ENCODE measurements at places on chromosomes 16 and 17.
A peak's percentile ranks its signal among the peaks of the same experiment; 100 is the strongest.

DNA sequence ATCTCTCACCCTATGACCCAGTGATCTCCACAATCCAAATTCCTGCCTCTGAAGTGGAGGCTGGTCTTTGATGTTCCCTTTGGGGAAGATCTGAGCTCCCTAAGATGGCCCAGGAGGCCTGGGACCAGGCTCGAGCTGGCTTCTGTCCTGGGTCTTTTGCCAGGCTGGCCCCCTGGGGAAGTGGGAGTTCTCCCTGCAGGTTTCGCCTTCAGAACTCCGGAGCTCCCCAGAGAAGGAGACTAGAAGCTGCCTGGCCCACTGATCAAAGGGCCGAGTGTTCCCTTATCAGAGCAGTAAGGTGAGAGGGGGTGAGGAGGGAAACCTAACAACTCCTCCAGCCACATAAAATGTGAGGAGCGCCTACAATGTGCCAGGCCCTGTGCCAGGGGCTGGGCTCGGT lies 147.1 kb downstream of the IRF8 start:
- DNase-seq, result no peak

DNA sequence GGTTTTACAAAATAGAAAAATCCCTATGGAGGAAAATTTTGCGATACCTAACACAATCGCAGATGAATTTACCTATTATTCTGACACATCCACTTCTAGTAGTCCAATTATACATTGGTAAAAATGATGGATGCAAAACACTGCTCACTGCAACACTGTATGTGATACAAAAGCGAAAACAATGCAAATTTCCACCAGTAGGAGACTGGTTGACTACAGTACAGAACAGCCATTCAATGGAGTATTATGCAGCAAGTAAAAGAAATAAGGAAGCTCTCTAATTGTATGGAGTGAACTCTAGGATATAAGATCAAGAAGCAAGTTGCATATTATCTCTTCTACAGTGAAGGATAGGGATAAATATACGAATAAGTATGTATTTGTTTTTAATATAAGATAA lies 48.5 kb downstream of the SETD6 start:
- DNase-seq, result no peak

DNA sequence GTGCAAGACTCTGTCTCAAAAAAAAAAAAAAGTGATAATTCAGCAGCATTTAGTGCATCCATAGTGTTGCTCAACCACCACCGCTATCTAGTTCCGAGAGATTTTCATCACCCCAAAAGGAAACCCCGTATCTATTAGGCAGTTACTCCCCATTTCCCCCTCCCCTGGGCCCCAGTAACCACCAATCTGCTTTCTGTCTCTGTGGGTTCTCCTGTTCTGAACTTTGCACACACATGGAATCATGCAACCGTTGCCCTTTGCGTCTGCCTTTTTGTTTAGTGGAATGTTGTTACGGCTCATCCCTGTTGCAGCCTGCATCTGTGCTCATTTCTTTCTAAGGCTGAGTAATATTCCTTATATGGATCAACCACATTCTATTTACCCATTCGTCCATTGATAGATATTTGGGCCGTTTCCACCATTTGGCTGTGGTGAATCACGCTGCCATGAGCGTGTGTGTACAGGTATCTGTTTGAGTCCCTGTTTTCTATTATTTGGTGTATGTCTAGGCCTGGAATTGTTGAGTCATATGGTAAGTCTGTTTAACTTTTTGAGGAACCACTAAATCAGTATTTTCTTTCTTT lies 8.7 kb upstream of the SYNGR2 start:
- peak; percentile 60 for DNase-seq

- DNase-seq, result no peak
Measured at GRCh38 chr17:50836826-50837225, 1.4 kb downstream of the WFIKKN2 start.

GRCh38 chr17:15236281-15237105 lies 28.6 kb downstream of the PMP22 start:
- no peak for DNase-seq

DNA sequence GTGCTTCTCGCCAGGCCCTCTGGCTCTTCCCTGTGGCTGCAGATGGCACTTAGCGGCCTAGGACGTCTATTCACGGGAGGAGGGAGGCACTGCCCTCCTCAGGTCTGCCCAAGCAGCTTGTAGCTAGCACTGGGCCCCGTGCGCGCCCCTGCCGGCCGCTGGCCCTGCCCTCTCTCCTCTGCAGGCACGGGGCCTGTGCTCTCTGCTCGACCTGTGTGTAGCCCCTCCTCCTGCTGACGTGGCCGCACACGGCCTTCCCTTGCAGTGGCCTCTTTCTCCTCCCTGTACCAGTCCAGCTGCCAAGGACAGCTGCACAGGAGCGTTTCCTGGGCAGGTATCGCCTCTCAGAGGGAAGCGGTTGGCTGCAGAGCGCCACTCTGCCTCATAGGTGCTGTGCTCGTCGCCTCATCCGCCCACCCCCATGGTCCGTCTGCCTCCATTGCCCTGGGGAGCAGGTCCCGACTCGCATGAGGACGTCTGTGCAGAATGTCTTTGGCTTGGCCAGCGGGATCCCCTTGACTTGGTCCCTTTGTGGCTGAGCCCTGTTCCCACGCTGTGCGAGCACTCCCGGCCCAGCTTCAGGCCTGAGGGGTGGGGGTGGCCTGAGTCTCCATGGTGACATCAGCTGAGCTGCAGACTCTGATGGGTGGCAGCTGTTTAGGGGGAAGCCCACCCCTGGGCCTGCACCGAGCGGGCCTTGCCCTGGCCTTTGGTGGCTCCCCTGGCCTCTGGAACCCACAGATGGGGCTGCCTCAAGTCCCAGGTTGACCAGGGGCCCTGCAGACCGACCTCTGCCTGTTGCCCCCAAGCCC lies 34.6 kb downstream of the TSC2 start:
- DNase-seq, result no peak

- DNase-seq, result no peak
Measured at GRCh38 chr16:78117391-78117790, 17.9 kb downstream of the WWOX start.

DNA sequence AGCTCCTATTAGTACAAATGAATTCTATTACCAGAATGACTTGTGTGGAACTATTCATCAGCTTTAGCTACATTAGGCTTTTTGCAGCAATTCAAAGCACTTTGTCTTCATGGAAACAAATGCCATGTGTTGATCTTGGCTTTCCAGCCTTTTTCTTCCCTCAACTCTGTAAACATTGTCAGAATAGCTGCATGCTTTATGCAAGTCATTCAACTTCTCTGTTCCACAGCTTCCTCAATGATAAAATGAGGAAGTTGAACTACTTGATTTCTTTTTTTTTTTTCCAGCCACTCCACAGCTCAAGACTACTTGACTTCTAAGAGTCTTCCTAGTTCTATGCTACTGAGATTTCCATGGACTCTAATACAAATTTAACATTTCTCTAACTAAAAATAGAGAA lies 41.1 kb downstream of the KIAA0753 start:
- no peak for DNase-seq

DNA sequence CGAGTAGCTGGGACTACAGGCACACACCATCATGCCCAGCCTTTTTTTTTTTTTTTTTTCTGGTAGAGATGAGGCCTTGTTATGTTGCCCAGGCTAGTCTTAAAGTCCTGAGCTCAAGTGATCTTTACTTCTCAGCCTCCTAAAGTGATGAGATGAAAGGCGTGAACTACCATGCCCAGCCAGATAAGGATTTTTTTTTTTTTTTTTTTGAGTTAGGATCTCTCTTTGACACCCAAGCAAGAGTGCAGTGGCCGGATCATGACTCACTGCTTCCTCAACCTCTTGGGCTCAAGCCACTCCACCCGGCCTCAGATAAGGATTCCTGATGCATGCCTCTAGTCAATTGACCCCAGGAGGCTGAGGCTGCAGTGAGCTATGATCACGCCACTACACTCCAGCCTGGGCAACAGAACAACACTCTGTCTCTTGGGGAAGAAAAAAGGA lies 11.2 kb upstream of the PLEKHG4 start:
- no peak for DNase-seq

DNA sequence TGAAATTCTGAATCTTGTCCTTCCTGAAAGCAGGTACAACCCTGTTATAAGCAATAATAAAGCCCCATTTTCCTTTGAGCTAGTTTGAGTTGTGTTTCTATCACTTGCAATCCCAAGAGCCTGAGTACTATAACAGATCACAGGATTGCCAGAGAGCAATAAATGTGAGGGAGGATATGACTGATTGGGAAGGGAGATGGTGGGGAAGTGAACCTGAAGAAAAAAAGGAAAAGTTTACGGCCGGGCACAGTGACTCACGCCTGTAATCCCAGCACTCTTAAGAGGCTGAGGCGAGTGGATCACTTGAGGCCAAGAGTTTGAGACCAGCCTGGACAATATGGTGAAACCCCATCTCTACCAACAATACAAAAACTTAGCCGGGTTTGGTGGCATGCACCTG lies 80.4 kb downstream of the COX10 start:
- no peak for DNase-seq

DNA sequence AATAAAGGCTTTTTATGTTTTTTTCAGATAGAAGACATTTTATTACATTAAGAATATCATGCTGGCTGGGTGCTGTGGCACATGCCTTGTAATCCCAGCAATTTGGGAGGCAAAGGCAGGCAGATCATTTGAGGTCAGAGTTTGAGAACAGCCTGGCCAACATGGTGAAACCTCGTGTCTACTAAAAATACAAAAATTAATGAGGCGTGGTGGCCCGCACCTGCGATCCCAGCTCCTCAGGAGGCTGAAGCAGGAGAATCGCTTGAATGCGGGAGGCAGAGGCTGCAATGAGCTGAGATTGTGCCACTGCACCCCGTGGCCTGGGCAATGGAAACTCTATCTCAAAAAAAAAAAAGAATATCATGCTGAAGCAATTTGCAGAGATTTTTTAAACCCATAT lies 29.1 kb upstream of the HAPSTR1 start:
- no peak for DNase-seq

- peak; percentile 35 for DNase-seq
Measured at GRCh38 chr17:66347661-66348514, 45.5 kb downstream of the PRKCA start.

DNA sequence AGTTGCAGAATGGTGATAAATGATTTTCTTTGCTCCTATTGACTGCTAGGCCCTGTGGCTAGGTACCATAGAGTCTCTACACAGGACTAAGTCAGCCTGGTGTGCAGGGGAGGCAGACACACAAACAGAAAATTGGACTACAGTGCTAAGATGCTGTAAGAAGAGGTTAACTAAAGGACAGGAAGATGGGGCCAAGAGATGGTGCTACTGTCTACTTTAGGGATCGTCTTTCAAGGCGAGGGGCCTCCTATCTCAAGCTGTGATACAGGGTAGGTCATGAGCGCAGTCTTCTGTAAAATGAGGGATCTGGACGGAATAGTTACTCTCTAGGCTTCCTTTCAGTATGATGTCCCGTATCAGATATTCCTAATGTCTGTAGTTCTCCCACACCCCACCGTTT lies 817 bp downstream of the NME1 start:
- DNase-seq, result peak; percentile 18

All from activated CD4-positive, alpha-beta T cell treated with anti-CD3 and anti-CD28 coated beads, Interleukin-2, amount 50 U/mL, for 16 hours (primary cell).